ENCODE measurements at places on chromosomes 16 and 17.
A peak's percentile ranks its signal among the peaks of the same experiment; 100 is the strongest.

GRCh38 chr17:41739661-41740352 lies 5.4 kb upstream of the HAP1 start:
- no peak for ATAC-seq

- no peak for ATAC-seq
Observed at GRCh38 chr17:72561266-72561665, 440.4 kb downstream of the SOX9 start.

- peak; percentile 82 for ATAC-seq
Observed at GRCh38 chr16:67547423-67548264, 14.7 kb upstream of the CTCF start.

GRCh38 chr17:83099570-83100181 lies 20.3 kb downstream of the METRNL start:
- peak; percentile 25 for ATAC-seq

DNA sequence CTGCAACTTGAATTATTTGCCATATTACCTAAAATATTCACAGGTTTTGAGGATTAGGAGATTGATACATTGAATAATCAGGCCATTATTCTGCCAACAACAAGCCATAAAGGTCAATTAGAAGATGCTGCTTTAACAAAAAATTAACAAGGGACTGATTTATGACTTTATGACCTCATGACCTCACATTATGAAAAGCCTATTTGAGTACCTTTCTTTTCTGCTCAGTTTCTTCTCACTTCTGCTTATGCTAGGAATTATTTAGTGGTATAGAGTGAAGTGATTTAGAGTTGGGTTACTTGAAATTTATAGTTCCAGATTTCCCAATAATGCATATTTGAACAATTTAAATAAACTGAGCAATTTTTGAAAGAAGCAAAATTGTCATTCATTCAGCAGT lies 121.6 kb downstream of the CHD9 start:
- no peak for ATAC-seq

DNA sequence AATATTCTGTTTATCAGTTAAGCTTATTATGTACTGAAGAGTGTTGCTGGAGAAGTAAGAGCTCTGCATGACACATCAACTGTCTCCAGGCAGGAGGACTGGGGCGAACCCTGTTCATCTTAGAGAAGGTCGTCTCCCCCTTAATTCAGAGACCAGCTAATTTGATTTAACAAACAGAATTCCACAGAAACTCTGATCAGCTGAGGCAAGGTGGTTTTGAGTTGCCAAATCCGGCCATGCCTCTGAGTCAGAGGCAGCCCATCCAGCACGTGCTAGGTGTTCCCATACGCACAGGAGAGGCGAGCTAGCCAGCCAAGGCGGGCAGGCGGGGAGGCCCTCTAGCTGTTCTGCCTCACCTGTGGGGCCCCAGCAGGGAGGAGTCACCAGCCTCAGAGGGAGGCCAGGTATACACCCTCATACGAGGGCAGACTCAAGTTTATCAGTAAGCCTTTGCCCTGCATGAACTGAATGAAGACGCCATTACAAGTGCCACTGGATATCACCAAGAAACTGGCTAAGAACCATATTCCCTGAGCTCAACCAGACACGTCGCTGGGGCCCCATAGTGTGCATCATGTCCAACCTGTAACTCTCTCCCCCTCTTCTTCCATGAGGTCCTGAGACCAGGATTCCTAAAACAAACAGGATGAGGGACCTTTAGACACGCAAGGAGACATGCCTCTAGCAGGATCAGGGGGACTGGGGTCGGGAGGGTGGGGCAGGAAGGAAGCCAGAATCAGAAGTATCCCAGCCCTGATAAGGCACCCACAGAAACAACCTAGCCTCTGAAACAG lies 25.7 kb downstream of the STAT5A start:
- no peak for ATAC-seq

DNA sequence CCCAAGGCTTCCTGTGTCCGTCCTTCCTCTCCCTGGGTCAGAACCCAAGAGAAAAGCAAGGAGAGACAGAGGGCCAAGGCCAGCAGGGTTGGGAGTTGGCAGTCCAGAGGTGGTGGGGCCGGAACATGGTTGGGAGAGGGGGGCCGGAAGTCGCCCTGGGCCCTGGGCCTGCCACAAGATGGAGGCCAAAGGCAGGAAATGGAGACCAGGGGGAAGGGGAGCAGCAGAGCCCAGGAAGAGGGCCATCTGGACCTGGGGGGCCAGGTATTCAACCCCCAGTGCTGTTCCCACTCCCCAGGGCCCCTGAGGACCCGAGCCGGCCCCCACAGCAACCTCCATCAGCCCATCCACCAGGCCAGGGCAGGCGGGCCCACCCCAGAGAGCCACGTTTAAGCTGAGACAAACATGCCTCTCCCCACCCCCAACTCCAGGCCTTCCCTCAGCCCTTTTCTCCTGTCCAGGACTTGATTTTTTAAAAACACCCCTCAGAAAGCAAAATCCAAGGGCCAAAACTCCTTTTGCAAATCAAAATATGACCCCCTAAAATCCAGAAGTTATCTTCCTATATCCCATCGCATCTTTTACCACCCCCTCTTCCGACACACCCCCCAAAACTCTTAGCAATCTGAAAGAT lies 4.4 kb upstream of the BCL6B start:
- ATAC-seq = no peak

- no peak for ATAC-seq
Observed at GRCh38 chr17:46883871-46884520, 32.6 kb downstream of the WNT9B start.

DNA sequence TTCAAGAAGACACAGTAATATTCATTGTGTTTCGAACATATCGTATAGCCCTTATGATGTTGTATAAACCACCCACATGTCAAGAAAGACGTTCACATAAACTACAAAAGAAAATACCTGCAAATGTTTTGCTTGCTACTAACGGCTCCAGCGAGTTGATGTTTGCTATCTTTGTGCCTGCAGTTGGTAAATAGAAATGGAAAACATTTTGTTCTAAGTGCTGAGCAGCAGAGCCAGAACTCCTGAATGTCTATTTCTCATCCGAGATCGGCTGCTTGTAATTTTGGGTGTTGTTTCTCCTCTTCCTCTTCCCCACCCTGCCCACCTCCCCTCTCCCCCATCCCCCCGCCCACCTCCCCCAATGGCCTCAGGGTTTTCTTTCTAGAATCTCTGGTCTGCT lies 5.0 kb downstream of the SYT17 start:
- no peak for ATAC-seq

DNA sequence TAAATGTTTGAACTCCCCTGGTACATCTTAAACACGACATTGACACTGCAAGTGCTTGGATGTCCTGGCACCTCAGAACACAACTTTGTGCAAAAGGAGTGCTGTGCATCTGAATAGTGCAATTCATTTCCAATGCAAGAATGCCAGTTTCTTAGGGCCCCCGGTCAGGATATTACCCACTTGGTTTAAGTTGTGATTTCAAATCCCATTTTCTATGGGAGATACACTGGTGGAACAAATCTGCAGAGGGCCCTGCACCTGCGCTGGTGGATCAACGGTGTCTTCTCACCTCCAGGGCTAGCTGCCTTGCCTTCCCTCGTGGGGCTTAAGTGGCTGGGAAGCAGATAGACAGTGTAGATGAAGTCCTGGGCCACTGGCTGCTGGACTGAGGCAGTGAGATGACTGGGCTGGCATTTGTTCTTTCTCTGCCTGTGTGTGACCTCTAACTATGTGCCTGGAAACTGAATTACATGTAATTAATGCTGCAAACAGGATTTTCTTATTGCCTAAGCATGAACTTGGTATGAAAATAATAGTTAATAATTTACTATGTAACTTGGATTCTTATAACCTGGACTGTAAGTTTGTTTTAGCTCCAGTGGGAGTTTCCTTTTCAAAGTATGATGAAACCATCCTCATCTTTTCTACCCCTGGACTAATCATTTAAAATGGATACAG lies 20.9 kb downstream of the HAPSTR1 start:
- ATAC-seq = no peak

- ATAC-seq = no peak
Observed at GRCh38 chr17:15264542-15264941, 584 bp downstream of the PMP22 start.

- no peak for ATAC-seq
Observed at GRCh38 chr17:44785921-44786320, 27.1 kb downstream of the ADAM11 start.

DNA sequence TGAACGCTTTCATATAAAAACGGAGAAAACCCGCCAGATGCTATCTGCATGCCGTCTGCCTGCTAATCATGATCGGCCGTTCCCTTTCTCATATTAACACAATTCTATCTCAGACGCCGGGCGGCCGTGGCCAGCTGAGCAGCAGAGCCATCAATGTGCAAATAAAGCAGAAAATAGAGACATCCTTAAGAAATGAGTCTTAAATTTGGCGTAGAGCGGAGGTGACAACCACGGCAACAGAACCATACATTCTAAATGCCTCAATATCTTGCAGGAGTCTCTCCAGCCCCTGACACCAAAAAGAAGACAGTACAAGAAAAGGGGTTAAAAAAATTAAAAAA lies 2.7 kb upstream of the IRX5 start:
- no peak for ATAC-seq

- ATAC-seq = no peak
Observed at GRCh38 chr17:3973495-3974137, 9.4 kb upstream of the ATP2A3 start.

DNA sequence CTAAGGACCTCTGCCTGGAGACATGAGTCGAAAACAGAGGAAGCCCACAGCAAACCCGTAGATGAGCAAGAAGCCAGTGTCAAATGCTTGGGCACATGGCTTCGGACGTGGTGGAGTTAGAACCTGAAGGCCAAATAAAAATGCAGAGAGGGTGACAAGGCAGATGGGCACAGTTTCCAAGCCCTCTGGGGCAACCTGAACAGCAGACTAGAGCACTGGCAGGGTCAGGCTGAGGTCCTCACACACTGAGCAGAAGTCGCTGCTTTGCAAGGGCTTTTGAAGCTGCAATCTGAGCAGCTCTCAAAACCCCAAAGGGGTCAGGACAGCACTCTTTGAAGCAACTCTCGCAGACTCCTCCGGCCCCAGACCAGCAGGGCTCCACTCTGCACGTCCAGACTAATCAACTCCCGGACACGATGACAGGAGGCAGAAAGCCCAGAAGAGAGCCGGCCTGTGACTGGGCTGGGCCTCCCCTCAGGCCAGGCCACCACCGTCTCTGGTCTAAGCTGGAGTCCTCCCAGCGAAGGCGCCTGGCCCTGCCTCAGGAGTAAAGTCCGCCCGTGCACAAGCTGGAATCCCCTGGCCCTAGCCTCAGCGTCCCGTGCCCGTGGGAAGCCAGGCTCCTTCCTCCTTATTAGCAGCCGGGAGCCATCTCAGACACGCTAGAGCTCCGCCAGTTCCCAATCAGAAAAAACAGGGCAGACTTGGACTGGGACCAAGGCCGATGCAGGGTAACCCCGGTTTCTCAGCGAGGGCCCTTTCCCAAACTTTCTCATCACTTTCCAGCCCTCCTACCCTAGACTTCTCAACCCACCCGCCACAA lies 924 bp downstream of the SMARCD2 start:
- ATAC-seq = no peak

GRCh38 chr17:879546-880442 lies 97.6 kb downstream of the MRM3 start:
- no peak for ATAC-seq

GRCh38 chr17:82457073-82457928 lies 1.2 kb upstream of the NARF start:
- ATAC-seq = peak; percentile 0

GRCh38 chr17:82388922-82389283 lies 17.3 kb downstream of the UTS2R start:
- ATAC-seq = no peak

GRCh38 chr17:77222356-77222755 lies 81.6 kb downstream of the SEC14L1 start:
- ATAC-seq = no peak

DNA sequence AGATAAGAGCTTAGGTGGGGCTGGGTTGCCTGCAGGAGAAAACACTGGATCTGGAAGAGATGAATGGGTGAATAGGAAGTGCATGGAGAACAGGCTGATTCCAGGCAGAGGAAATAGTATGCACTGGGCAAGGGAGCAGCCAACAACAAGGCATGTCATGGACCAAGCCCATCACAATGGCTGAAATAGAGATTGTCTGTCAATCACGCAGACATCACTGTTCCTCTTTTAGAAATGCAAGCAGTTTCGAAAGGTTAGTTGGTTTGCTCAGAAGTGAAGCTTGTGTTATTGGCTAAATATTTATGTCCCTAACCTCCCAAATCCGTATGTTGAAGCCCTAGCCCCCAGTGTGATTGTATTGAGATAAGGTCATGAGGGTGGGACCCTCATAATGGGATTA lies 621.7 kb upstream of the CDH11 start:
- no peak for ATAC-seq

- ATAC-seq = no peak
Observed at GRCh38 chr16:82152641-82153112, 17.3 kb downstream of the MPHOSPH6 start.

- ATAC-seq = peak; percentile 28
Observed at GRCh38 chr16:85384833-85385462, 228.2 kb upstream of the GSE1 start.

DNA sequence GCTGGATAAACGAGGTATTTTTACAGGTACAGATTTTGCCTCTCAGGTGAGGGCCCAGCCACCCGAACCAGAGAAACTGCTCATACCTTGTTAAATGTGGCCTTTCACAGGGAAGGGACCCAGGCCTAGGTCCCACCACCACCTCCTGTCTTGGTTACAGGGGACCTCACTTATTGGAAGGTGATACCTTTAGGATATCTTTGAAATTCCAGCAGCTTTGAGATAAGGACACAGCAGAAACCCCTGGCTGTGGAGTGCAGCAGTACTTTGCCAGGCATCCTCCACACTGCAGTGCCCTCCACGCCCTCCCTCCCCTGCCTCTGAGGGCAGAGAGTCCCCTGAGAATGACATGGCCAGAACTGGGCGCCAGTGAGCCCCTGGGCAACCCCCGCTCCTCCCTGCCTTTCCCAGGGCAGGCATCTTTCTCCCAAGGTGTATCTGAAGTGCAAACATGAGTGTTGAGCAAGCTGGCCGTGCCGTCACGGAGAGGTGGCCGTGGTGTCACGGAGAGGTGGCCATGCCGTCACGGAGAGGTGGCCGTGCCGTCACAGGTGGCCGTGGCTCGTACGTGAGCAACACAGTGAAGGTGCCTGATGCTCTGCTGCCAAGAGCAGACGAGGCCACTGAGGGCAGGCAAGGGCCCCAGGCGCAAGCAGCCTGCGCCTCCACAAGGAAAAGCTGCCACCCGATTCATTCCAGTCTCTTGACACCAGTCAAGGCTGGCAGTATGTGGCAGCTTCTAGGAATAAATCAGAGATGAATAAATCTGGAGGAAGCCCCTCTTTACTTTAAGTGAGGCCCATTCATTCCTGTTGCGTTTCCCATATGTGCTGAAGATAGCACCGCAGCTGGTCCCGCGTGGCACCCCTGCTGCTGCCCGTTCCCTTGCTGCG lies 134.5 kb upstream of the CHMP6 start:
- no peak for ATAC-seq
